ENCODE measurements at places on chromosomes 16 and 17.

- DNase-seq: no peak
Measured at GRCh38 chr17:63766754-63767153, 6.6 kb downstream of the CCDC47 start.

DNA sequence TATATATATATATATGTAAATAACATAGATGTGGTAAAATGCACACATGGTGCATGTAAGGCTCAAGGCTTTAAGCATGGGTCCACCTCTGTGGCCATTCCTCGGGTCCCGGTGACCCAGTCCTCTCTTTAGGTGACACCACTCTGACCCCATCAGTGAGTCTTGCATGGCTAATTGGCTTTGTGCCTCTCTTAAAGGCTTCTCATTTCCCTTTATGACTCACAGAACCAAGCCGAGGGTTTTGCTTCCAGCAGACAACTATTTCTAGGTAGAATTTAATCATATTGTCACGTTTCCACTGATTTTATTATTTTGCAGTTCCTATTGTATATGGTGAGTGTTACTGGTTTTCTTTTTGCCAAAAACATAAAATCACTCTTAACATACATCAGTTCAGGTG, 59.7 kb downstream of the PLCG2 start:
- peak; percentile 23 for DNase-seq

DNA sequence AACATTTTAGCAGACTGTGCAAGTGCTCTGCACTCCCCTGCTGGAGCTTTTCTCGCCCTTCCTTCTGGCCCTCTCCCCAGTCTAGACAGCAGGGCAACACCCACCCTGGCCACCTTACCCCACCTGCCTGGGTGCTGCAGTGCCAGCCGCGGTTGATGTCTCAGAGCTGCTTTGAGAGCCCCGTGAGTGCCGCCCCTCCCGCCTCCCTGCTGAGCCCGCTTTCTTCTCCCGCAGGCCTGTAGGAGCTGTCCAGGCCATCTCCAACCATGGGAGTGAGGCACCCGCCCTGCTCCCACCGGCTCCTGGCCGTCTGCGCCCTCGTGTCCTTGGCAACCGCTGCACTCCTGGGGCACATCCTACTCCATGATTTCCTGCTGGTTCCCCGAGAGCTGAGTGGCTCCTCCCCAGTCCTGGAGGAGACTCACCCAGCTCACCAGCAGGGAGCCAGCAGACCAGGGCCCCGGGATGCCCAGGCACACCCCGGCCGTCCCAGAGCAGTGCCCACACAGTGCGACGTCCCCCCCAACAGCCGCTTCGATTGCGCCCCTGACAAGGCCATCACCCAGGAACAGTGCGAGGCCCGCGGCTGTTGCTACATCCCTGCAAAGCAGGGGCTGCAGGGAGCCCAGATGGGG, 3.1 kb downstream of the GAA start:
- no peak for DNase-seq

GRCh38 chr17:74457146-74457819, 9.2 kb upstream of the CD300A start:
- peak; percentile 45 for DNase-seq

DNA sequence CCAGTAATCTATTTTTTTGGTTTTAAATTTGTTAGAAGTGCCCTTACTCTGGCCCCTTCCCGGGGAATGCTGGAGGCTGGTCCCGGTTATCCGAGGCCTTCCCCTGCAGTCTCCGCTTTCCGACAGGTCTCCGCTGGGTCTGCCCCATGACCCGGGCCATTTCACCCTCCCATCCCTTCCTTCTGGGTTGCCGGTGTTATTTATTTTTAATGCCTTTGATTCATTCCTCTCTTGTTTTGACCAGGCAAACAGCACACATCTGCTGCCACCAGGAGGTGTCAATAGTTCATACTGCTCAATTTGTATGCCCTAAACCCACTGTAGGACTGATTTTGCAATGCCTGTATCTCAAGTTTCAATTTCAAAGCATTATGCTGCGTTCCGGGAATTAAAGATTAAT, 113.2 kb upstream of the IRX5 start:
- DNase-seq: peak; percentile 54

DNA sequence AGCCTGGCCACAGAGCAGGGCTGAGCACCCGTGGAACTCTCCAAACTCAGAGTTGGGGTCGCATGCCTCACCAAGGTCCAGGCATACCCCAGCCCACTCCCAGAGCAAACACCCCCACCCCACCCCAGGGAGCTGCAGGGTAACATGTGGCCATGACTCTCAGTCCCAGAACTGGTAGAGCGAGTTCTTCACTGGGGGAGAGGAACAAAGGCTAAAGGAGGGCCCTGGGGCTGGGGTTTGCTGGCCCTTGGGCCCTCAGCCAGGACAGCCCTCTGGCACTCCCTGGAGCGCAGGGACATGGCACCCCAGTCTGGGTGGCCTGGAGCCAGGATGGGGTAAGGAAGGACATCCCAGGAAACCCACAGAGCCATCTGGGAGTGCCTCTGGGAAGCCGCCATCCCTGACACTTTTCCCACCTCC, 4.2 kb downstream of the HID1 start:
- DNase-seq: no peak

GRCh38 chr16:22206013-22206841, at the start of gene EEF2K:
EEF2K (plus strand) TSS chr16:22206278; CDS start chr16:22225730, 19,452 bp downstream.
- peak; percentile 94 for DNase-seq

- DNase-seq: no peak
Measured at GRCh38 chr16:74771656-74772315, 2.8 kb downstream of the FA2H start.

- no peak for DNase-seq
Measured at GRCh38 chr16:1223355-1224214, 1.5 kb downstream of the TPSG1 start.

DNA sequence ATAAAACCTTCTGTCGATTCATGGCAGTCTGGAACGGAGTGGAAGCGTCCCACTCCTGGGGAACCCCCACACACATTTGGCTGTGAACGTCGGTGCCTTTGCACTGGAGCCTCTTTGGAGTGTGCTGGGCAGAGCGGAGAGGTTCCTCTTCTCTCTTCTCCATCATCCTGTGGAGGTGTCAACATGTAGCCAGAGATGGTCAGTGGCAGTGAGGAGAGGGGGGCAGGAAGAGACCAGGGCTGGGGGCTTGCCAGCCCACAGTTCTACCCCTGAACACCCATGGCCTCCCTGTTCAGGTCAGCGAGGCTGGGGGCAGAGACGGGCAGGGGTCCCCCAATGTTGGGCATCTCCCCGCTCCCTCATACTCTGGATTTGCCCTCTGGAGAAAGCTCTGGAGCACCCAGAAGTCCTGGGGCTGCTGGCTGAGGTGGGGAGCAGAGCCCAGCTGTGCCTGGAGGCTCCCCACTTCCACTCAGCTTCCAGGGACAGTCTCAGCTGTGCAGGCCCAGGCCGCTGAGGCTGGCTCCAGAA, 223.7 kb downstream of the SEC14L1 start:
- DNase-seq: no peak

DNA sequence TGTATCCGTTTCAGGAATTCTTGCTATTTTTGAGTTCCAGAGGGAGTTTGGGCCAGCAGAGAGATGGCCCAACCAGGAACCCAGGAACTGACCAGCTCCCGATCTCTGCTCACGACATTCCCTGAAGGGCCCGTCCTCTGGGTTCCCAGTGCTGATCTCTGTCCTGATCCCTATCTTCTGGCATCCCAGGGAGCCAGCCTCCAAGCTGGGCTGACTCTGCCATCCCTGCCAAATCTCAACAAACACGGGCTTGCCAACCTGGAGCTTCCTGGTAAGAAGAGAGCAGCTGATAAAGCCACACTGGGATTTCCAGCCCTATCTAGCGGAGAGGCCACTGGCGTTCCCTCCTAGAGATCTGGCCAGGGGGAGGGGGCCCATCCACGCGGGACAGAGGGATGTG, 16.2 kb downstream of the GPRC5B start:
- DNase-seq: no peak

DNA sequence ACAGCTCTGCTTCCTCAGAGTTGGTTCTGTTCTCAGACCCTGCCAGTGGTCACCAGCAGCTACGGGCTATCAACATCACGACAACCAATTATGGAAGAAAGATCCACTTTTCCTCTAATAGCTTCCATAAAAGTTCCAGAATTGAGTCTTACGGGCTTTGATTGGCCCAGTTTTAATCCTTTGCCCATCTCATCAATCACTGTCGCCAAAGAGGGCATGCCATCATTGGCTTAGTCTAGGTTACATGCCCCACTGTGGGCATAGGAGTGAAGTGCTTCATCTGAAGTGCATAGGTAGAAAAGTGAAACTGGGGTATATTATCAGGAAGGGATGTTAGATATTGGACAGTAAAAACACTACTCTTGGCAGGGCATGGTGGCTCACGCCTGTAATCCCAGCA, 76.6 kb upstream of the DHX40 start:
- DNase-seq: no peak

- no peak for DNase-seq
Measured at GRCh38 chr17:16934133-16934795, 37.7 kb downstream of the TNFRSF13B start.

DNA sequence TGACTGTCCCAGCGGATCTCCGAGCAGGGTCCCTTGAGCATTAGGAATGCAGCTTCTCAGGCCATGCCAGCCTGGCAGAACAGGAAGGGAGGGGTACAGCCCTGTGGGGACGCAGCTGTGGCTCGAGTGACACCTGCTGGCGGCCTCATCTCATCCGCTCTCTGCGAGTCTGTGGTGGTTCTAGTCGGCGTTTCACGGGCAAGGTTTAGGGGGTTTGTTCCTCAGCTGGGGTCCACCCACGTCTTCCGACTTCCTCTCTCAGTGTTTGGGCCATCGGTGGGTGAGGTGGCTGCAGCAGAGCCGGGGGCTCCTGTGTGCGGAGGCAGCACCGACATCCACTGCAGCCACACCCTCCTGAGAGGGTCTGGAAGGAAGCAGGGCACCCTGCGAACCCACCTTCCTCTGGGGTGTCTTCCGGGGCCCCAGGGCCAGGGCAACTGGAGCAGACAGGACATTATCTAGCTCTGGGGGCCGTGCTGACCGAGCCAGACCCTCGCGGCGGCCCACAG, 33.3 kb downstream of the JPH3 start:
- peak; percentile 33 for DNase-seq

- DNase-seq: no peak
Measured at GRCh38 chr16:20905576-20905975, 5.0 kb downstream of the LYRM1 start.

DNA sequence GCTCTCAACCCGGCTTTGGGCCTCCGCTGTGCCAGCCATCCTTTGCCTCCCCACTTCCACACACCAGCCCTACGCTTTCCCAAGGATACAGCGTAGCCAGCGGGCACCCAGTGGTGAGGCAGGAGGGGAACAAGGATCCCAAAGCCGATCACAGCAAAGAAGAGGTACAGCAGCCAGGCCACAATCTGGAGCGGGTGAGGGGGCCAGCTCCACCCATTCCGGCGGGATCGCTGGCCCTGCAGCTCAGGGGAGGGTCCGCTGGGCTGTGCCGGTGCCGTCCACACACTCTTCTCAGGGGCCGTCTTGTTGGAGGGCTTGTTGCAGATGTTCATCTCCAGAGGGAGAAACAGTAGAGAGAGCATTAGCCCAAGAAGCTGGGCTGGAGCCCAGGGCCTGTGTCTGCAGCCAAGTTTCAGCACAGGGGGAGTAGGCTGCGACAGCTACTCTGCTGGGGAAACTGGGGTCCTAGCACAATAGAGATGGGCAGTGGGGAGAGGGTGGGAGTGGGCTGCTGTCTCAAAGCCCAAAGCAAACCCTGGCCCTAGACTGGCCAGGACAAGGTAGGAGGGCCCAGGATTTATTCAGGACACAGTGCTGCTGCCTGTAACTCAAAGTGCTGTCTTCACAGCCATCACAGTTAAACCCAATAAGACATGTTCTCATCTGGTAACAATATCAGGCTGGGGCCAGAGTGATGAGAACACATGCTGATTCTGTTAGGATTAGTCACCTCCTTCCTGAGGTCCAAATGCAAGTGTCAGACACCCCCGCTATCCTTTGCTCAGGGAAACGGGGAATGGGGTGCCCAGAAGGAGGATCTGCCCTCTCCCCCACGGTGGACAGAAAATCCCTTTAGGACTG, 9.9 kb downstream of the ZDHHC1 start:
- peak; percentile 88 for DNase-seq

DNA sequence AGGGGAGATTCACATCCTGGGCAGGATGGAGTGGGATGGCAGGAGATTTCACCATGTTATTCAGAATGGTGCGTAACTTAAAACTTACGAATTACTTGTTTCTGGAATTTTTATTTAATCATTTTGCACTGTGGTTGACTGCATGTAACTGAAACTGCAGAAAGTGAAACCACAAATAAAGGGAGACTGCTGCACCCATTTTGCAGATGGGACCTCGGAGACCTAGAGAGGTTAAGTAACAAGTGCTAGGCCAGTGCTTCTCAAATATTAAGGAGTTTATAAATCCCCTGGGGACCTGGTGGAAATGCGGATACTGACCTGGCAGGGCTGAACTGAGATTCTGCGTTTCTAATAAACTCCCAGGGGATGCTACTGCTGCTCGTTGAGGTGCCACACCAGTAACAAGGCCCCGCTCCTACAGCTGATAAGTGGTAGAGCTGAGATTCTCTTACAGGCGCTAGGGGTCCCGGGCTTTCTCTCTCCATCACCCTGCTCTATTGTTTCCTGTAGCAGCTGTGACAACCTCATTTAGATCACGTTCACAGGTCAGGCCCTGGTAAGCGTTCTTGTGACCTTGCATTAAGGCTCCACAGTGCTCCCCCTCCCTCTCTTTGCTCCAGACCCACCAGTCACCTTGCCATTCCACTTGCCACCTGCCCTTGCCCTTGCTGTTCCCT, 167.1 kb upstream of the CDH13 start:
- no peak for DNase-seq

DNA sequence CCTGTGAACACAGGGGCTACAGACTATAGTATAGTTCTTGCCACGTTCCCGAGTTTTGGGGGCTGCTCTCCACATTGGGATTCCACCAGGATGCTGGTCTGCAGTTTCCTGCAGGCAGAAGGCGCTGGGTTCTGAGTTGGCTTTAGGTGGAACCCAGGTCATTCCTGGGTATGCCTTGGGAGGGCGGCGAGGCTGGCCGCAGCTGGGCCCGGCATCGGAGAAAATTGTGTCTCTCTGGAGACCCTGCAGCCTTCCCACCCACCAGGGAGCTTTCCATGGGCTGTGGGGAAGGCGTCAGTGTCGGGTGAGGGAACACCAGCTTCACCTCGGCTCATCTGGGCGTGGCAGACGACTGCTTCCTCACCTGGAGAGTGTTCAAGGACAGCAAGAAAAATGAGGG, 183.6 kb downstream of the RAB11FIP4 start:
- no peak for DNase-seq

DNA sequence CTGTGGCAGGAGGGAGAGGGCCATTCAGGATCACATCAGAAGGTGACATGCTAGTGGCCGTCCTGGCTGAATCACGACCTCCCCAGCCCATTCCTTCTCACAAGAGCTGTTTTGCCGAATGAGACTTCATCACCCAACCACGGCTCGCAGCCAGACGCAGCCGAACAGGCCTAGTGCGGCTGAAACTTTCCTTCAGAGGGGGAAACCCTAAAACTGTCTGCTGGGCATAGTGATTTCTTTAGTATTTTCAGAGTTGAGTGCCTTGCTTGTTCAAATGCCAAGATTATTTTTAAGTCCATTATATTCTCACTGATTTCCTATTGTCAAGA, 343.7 kb downstream of the CPPED1 start:
- no peak for DNase-seq

- DNase-seq: no peak
Measured at GRCh38 chr17:41324180-41325075, 8.9 kb upstream of the KRTAP17-1 start.

GRCh38 chr16:23640615-23640930, 537 bp downstream of the PALB2 start:
- peak; percentile 1 for DNase-seq

- DNase-seq: no peak
Measured at GRCh38 chr17:3698139-3698538, 2.2 kb upstream of the P2RX5 start.

- DNase-seq: no peak
Measured at GRCh38 chr17:81394377-81394920, 808 bp upstream of the BAHCC1 start.

All from AG10803 (cell line).